ENCODE measurements at places on chromosomes 3 and 15.

GRCh38 chr3:16355828-16356227, 90.8 kb downstream of the OXNAD1 start:
- no peak for DNase-seq

DNA sequence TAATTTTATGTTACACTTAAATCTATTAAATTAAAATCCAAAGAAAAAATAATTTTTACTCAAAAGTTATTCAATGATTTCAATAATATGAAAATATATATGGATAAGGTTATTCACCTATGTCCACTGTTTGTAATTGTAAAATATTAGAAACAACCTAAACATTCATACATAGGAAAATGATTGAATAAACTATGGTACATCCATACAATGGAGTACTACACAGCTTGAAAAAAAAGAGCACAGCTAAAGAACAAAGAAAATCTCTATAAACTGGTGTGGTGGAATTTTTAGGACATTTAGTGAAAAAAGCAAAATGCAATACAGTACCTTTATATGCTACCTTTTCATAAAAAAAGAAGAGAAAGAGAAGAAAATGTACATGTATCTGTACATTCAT, 52.8 kb downstream of the SHOX2 start:
- no peak for DNase-seq

GRCh38 chr3:89364314-89364713, 256.9 kb downstream of the EPHA3 start:
- no peak for DNase-seq

GRCh38 chr15:25652704-25653103, 210.4 kb downstream of the ATP10A start:
- no peak for DNase-seq

DNA sequence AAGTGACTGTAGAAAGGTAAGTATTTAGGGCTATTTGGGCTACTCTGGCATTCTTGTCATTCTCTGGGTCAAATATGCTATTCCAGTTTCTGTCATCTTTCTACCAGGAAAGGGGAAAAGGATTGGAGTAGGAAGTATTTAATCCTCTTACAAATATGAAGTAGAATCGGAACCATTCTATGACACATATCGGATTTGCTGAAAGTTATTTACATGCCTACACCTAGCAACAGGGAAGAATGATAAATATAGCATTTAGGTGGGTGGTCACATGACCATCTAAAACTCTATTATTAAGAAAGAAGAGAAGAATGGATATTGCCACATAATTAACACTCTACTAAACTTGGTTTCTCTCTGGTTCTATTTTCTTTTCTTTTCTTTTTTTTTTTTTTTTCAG, 1353.1 kb downstream of the ZPLD1 start:
- DNase-seq: no peak

DNA sequence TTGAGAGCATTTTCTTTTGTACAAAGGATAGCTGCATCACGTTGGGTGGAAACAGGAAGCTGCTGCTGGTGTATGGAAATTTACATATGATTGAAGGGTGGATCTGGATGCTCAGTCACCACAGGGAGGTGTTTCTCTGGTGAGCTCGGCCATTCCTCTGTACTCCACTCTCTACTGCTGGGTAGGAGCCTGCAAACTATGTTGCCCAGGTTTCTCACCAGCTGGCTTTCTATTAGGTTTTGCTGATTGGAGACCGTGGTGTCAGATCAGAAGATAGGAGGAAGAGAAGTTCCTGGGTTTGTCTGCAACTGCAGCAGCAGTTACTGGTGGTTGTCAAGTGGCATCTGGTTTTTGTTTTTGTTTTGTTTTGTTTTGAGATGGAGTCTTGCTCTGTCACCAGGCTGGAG, 61.7 kb downstream of the TAMM41 start:
- no peak for DNase-seq

DNA sequence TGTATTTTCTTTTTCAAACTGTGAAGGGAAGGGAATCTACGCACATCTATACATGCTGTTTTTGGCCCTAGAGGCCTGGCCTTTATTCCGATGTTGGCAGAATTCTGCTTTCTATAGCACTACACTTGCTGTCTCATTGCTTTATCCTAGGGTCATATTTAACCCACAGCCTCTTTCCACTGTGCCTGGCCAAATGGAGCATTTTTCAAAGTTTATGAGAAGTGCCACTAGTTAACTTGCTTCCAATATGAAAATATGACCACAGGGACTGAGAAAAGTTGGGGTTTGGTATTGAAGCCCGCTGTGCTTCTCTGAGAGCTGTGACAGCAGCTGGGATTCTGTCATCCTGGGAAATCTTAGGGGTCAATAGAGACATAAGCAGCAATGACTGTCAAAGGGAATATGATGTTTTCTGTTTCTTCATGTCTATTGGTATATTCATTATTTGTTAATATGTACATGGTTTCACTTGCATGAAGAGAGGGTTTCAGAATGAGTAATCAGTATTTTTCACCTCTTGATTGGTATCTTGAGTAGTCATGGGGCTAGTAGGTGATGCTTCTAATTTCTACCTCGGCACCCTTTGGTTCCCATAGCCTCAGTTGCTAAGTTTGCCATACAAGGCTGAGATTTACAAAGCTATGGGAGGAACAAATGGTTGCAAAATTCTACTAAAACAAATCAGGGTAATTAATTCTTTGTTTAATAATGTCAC, 275.8 kb upstream of the RBMS3 start:
- no peak for DNase-seq

- no peak for DNase-seq
These were observed 161.6 kb upstream of the ANKRD28 start for GRCh38 chr3:15959434-15959811.

DNA sequence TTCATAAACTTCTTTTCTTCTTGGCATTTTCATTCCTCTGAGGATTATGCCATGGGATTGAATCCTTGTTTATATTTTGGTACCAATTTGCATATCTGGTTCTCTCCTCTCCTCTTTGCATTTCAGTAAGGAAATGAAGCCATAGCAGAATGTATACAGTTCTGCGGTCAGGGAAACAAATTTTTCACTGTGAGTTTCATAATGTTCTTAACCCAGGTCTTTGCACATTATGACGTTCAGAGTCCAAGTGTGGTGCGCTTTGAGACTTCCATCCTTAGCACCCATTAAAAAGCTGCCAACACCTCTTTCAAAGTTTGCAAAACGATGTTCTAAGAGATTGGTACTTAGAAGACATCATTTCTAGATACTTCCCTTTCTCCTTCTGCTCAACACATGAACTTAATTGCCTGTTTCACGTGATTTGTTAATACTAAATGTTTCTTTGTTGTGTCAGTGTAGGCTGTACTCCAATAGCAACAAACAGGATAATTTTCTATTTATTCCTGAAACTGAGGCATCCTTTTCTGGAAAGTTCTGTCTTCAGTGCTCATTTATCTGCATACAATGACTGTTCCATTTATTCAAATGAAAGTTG, 953.1 kb upstream of the NR2F2 start:
- DNase-seq: no peak

DNA sequence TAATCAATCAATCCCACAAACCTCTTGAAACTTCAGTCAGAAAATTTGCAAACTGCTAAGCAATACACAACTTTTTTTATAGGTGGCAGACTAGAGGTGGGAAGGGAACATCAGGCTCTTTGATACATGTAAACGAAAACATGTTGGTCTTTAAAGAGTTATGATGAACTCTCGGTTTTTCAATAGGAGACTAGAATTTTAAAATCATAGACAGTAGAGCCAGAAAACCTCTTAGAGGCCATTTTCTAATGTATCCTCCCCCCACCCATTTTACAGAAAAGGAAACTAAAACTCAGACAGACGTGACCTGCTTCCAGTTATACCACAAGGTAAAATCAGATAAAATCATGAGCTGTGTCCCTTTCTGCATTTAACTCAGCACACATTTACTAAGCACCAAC, 179.1 kb upstream of the LPP start:
- no peak for DNase-seq

Measured in activated naive CD8-positive, alpha-beta T cell treated with anti-CD3 and anti-CD28 coated beads, Interleukin-2, amount 50 U/mL, for 16 hours (primary cell).